ENCODE measurements at places on chromosomes 11 and 22.

DNA sequence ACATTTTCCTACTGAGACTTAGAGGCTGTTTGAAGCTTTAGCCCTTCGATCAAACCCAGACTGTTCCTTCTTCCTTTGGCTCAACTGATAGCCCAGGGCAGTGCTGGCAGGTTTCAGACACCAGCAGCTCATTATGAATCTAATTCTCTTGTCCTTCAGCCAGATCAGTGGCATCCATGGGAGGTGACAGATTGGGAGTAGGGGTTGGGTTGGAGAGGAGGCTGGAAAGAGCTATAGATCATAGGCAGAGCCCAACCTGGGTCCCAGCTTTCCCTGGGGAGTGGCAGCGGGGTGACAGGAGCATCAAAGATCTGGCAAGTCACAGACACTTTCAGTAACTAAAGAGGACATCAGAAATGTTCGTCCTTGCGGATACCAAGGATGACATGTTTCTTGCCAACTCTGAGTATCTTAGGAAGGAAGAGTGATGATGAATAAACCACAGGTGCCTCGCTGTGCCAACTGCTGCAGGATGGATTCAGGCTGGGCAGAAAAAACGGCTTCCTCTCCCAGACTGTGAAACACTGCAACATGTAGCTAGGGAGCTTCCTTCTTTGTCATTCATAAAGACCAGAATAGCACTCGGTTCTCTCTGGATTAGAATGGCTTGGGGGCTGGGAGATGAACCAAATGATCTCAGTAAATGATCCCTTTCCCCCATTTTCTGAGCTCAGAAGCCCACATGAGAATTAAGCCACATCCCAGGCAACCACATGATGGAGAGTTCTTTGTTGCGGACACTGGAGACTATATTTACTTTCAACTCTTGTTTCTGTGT lies 19.1 kb downstream of the ABCC8 start:
- no peak for DNase-seq

DNA sequence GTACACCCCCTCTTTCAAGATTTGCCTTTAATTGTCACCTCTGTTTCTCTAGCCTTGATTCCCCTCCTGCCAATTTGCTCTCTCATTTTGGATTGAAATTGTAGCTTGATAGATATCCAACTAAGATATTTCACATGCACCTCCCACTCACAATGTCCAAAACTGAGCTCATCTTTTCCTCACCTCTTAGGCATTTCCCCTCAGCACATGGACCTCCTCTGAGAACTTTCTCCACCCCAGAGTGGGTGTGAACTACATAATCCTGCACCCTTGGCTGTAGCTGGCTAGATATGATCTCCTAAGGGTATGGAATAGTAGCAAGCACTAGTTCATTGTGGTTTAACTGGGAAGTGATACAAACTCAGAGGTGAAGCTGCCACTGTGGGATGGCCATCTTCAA lies 91.5 kb upstream of the SESN3 start:
- DNase-seq: no peak

GRCh38 chr11:72972496-72973128 lies 158.4 kb downstream of the ATG16L2 start:
- no peak for DNase-seq

- DNase-seq: no peak
These were observed 8.3 kb downstream of the PDHX start for GRCh38 chr11:34924714-34925113.

DNA sequence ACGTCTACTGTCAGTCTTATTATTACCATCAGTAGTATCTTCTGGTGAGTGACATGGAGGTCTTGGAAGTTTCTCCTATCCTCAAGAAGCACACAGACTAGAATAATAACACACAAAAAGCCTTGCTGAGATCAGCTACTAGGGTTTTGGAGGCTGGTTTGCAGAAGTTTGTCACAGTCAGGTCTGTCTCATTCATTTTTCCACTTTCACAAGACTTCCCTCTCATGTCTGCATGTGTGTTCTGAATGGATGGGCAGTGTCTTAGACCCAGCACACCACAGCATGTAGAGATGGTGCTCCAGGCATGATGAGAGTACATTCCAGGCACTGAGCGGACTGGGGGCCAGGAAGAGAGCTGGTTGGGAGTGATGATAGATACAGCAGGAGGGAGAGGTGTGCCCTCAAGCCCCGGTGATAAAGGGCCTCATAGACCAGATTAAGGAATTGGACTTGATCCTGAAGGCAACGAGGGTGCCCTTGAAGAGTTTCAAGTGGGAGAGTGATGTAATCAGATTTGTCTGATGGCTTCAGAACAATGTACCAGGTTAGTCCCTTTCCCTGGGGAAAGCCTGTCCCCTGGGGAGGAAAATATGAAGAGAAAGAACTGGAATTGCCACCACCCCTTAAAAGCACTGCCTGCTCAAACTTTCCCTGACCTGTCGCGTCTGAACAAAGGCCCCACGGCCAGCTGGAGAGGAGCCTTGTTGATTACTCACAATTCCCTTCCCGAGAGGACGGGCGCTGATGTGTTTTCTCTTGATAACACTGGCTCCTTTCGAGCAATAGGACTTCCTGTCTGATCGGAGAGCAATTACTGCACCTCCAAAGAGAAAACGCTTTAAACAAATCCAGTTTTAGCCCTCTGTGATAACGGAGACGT lies 45.1 kb upstream of the LMO2 start:
- DNase-seq: peak; percentile 79

DNA sequence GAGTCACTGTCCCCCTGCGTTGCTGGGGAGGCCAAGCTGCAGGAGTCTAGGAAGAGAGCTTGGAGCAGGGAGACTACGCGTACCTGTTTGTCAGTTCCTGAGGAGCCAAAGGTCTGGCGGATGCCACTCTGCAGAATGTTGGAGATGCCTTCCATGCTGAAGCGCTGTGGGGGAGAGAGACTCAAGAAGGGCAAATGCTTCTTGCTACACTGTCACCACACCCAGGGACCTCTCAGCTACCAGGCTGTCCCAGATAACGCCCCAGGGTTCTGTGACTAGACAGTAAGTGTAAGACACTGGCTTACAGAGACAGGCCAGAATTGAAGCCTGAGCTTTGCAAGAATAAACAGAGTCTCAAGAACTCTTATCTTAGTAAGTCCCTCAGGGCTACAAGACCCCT lies 42.0 kb downstream of the FEZ1 start:
- DNase-seq: no peak

GRCh38 chr22:49305214-49305965 lies 522.3 kb downstream of the BRD1 start:
- DNase-seq: no peak

DNA sequence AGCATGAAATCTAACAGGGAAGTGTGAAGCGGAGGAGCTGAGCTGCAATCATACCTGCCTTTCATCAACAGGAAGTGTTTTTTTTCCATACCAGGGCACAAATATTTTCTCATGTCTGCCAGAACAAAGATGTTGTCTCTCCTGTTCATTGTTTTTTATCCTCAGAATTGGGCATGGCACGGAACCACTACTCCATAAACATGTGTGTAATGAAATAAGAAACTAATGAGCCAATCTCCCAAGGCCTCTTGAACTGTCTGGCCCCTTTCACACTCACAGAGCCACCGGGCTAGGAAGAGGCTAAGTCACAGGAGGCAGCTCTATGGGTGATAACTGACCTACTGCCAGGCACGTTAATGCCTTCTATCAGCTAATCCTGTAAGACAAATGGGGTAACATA lies 124.4 kb downstream of the ETS1 start:
- DNase-seq: no peak

DNA sequence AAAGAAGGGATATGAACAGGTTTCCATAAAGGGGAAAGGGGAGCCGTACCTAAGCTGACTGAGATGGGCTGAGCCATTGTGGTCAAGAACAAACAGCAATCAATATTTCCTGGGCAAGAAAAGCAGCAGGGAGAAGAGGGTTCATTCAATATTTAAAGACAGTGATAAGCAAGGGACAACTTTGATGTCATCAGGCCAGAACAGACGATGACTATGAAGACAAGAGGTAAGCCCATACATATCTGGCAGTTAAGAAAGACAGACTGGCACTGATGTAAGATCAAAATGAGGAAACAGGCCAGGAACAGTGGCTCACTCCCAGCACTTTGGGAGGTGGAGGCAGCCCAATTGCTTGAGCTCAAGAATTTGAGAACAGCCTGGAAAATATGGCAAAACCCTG lies 2.4 kb downstream of the OR5A2 start:
- DNase-seq: no peak

DNA sequence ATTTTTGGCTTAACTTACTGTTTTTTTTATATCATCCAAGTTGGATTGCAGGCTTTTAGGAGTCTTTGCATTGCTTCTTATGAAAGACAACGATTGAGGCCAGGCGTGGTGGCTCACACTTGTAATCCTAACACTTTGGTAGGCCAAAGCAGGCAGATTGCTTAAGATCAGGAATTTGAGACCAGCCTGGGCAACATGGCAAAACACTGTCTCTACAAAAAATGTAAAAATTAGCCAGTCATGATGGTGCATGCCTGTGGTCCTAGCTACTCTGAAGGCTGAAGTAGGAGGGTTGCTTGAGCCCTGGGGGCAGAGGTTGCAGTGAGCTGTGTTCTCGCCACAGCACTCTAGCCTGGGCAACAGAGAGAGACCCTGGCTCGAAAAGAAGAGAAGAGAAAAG lies 56.6 kb downstream of the BID start:
- peak; percentile 30 for DNase-seq
